ENCODE measurements at places on chromosomes 3 and 15. TPM values are rescaled to one million over a fixed set of nuclear protein-coding genes. Genes with fewer than 3 reads are reported as not detected.

DNA sequence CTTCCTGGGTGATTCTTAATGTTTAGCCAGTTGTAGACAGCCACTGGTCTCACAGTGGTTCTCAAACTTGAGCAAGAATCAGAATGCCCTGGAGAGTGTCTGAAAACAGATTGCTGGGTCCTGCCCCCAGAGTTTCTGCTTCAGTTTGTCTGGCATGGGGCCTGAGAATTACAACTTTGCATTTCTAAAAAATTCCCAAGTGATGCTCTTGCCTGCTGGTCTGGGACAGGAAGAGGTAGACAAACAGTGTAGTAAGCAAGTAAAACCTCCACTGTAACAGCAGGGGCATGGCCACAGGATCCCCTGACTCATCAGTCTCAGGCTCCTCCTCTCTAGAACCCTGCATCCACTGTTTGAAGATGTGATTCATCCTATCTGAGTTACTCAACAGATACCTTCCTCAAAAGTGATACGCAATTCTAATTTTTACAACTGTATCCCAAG, 36.5 kb downstream of the DZIP1L start:
- no peak overlapping the region for H3K27ac ChIP-seq
- H3K4me1 ChIP-seq = no peaks in the 10 kb centered on the region
- H3K4me3 ChIP-seq = no peak overlapping the region
- no peaks in the 10 kb centered on the region for H3K36me3 ChIP-seq
- no peak for DNase-seq
- H3K27me3 ChIP-seq = no peaks in the 10 kb centered on the region

The KIF7 gene
- total RNA-seq = 1.8 TPM

GRCh38 chr3:98778852-98779413, 15.8 kb downstream of the ST3GAL6 start:
- no peak overlapping the region for H3K4me3 ChIP-seq
- H3K36me3 ChIP-seq = no peaks in the 10 kb centered on the region
- no peak overlapping the region for H3K27ac ChIP-seq
- H3K4me1 ChIP-seq = no peaks in the 10 kb centered on the region
- no peak for DNase-seq

The UBXN7 gene
- 46.9 TPM for total RNA-seq

GRCh38 chr3:127706785-127707351, 34.1 kb downstream of the ABTB1 start:
- no peaks in the 10 kb centered on the region for H3K27me3 ChIP-seq
- no peak overlapping the region for H3K27ac ChIP-seq
- no peaks in the 10 kb centered on the region for H3K36me3 ChIP-seq
- peak; percentile 65 for DNase-seq

The UCN2 gene
- total RNA-seq = not detected

The CYP1A1 gene
- total RNA-seq = 0.07 TPM

The XYLB gene
- 20.2 TPM for total RNA-seq

The AADACL2 gene
- not detected for total RNA-seq

GRCh38 chr3:30189900-30190299, 416.5 kb upstream of the TGFBR2 start:
- H3K4me3 ChIP-seq = no peak overlapping the region
- no peaks in the 10 kb centered on the region for H3K4me1 ChIP-seq
- H3K36me3 ChIP-seq = no peaks in the 10 kb centered on the region
- H3K27me3 ChIP-seq = no peaks in the 10 kb centered on the region

The IGSF10 gene
- 0.33 TPM for total RNA-seq

DNA sequence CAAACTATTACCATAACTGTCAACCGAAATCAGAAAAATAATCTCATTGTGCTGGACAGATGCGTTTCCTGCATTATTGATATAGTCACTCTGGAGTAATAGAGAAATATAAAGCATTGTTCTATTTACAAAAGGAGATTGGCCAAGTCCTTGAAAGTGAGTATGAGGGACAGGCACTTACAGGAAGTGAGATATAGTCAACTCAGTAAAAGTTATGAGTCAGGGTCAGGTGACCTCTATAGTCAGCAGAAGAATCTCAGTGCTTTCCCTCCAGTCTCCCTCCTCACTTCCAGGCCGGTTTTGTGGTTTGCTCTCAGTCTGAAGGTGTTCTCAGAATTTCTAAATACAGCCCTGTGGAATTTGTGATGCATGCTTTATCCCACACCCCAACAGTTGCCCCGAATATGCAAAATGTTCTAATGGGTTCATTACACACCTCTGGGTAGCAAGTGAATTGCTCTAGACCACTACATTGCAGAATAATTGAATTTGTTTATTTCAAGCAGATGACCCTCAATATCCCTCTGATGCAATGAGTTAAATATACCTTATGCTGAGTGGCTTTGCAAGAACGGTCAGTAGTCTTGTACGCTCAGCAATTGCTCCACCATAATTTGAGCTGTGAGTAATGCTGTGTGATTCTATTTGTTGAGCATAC, 787.7 kb downstream of the MCTP2 start:
- no peak overlapping the region for H3K27ac ChIP-seq
- no peak overlapping the region for H3K4me3 ChIP-seq
- no peaks in the 10 kb centered on the region for H3K4me1 ChIP-seq
- no peaks in the 10 kb centered on the region for H3K36me3 ChIP-seq

DNA sequence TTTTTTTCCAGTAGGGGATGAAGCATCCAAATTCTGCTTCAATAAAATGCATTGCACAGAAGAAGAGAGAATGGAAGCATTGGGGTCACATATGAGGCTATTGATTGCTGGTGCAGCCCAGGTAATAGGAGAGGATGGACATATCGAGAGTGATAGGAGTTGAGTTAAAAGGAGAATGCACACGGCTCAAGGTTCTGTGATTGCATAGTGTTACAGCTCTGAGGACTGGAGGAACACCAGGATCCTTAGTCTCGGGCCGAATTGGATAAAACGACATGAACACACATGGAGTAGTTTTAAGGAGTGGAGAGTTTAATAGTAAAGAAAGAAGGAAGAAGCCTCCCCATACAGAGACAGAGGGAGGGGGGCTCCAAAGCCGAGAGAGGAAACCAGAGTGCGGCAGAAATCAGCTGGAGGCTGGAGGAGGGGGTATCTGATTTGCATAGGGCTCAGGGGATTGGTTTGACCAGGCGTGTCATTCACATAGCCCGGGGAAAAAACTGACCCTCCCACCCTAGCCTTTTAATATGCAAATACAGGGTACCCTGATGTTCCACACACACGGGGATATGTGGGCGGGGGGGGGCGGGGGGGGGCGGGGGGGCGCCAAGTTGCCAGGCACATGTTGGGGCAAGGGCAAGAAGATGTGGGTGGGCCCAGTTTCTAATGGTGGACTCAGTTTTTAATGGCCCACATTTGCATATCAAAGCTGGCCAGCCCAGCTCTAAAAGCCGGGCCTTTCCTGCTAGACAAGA, 156.9 kb downstream of the AGBL1 start:
- H3K4me3 ChIP-seq = no peak overlapping the region
- no peak overlapping the region for H3K27ac ChIP-seq
- no peak for DNase-seq
- H3K4me1 ChIP-seq = no peaks in the 10 kb centered on the region

DNA sequence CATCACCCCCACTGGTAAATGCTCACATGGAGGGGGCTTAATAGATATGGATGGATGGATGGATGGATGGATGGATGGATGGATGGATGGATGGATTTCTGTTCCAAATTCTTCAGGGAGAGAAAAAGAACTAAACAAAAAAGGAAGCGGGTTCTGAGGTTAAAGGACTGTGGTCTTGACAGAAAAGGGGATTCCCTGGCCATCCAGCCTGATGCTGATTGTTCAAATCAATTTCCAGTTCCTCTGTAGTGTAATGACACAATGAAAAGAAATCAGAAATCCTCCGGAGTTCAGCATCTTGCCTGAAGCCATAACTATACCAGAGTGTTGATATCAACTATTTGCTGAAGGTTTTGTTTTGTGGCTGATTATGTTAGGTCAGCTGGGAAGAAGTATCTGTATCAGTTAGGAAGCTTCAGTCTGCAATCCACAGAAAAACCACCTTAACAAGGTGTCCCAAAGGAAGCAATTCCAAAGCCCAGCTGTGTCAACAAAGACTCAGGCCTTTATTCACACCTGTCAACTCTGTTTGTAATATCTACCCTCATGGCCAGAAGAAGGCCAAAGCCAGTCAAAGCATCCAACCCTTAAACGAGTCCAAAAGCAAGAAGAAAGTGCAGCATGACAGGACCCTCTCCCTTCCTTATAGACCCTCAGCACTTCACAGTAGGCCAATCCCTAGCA, 24.5 kb upstream of the RASA2 start:
- no peak overlapping the region for H3K27ac ChIP-seq
- peaks cover 4% of the 10 kb centered on the region for H3K4me1 ChIP-seq
- H3K4me3 ChIP-seq = no peak overlapping the region
- H3K27me3 ChIP-seq = no peaks in the 10 kb centered on the region
- no peaks in the 10 kb centered on the region for H3K36me3 ChIP-seq

- DNase-seq = no peak
- no peak overlapping the region for H3K27ac ChIP-seq
- no peak overlapping the region for H3K4me3 ChIP-seq
- H3K4me1 ChIP-seq = no peaks in the 10 kb centered on the region
- H3K36me3 ChIP-seq = no peaks in the 10 kb centered on the region
These were observed 7.2 kb downstream of the HOMER2 start for GRCh38 chr15:82945326-82945725.

DNA sequence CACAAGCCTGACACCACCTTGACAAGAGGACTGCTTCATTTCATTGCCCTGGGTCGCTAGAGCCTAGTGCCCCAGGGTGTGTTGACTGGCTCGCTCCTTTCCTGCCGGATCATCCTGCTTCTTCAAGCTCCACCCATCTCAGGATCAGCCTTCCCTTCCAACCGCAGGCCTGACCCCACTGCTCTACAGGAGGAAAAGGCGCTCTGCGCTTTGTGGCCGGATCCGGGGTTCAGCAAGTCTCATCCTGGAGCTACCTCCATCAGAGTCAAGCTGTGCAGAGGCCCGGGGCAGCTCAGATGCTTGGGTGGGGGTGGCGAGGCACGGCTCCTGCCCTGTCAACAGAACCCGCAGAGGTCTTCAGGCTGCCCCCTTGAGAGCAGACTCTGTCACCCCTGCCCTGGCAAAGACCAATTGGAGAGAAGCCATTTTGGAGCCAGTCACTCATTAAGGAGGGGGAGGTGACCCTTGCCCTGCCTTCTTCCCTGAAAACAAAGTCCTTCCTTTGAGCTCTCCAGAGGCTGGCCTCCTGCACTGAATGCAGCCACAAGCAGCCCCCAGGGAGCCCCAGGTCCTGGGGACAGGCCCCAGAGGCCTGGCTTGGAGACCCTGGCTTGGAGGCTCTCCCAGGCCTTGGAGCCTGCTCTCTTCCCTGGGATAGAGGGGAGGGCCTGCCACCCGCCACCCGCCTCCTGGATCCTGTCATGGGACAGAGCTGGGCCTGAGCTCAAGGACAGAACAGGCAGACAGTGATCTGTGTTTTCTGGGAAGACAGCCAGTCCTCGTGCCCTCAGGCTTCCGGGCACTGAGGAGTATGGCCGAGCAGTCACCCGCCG, 80.3 kb downstream of the CPN2 start:
- no peak overlapping the region for H3K27ac ChIP-seq
- no peak overlapping the region for H3K4me3 ChIP-seq
- H3K27me3 ChIP-seq = no peaks in the 10 kb centered on the region
- peaks cover 42% of the 10 kb centered on the region for H3K4me1 ChIP-seq
- H3K36me3 ChIP-seq = no peaks in the 10 kb centered on the region
- no peak for DNase-seq

DNA sequence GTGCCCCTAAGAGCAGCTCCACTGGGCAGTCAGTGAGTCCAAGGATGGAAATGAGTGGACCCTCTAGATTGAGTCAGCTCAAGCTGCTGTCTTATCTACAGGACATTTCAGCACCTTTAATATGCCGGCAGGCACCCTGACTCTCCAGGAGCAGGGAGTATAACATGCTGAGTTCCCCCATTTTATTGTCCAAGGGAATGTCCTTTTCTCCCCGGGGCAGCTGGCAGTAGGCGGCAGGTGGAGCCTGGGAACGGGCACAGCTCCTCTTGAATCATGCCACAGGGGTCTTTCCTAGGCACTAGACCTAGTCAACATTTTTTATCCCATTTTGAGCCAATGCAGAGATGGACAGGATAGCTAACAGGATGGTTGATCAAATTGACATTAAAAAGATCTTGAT, 14.8 kb downstream of the WNT7A start:
- H3K27ac ChIP-seq = no peak overlapping the region
- DNase-seq = no peak
- no peaks in the 10 kb centered on the region for H3K4me1 ChIP-seq

GRCh38 chr3:186099178-186099577, 9.7 kb downstream of the ETV5 start:
- no peaks in the 10 kb centered on the region for H3K27me3 ChIP-seq
- peaks cover 15% of the 10 kb centered on the region for H3K4me1 ChIP-seq
- DNase-seq = no peak
- no peak overlapping the region for H3K4me3 ChIP-seq
- peaks cover 6% of the 10 kb centered on the region for H3K36me3 ChIP-seq

GRCh38 chr3:190619761-190620160, 105.9 kb downstream of the IL1RAP start:
- H3K27me3 ChIP-seq = no peaks in the 10 kb centered on the region
- no peak overlapping the region for H3K4me3 ChIP-seq
- no peaks in the 10 kb centered on the region for H3K4me1 ChIP-seq
- no peak for DNase-seq
- no peaks in the 10 kb centered on the region for H3K36me3 ChIP-seq

DNA sequence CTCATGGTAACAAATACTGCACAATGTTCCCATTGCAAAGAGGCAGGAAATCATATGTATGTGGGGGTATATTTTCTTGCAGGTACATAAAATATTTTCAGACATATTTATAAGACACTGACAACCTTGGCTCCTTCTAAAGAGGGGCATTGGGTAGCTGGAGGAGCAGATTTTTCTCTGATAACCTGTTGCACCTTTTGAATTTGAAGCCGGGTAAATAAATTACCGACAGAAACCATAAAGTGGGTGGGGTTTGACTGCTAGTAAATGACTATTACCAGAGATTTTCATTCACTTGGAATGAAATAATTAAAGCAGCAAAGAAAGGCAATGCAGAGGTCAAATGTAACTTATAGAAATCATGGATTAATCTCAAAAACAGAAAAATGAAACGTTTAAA, 19.2 kb downstream of the LHFPL4 start:
- no peak for DNase-seq
- H3K4me3 ChIP-seq = no peak overlapping the region
- H3K4me1 ChIP-seq = no peaks in the 10 kb centered on the region
- peaks cover 53% of the 10 kb centered on the region for H3K27me3 ChIP-seq
- H3K36me3 ChIP-seq = no peaks in the 10 kb centered on the region
- H3K27ac ChIP-seq = no peak overlapping the region

The TMC3 gene
- total RNA-seq = not detected

The COLQ gene
- not detected for total RNA-seq

GRCh38 chr15:31086344-31086743, 15.2 kb downstream of the TRPM1 start:
- H3K27me3 ChIP-seq = peaks cover 55% of the 10 kb centered on the region
- no peak overlapping the region for H3K4me3 ChIP-seq
- peaks cover 3% of the 10 kb centered on the region for H3K4me1 ChIP-seq
- no peaks in the 10 kb centered on the region for H3K36me3 ChIP-seq
- DNase-seq = no peak
- no peak overlapping the region for H3K27ac ChIP-seq

GRCh38 chr3:127625821-127626220, 3.2 kb upstream of the PODXL2 start:
- peaks cover 17% of the 10 kb centered on the region for H3K36me3 ChIP-seq
- no peaks in the 10 kb centered on the region for H3K27me3 ChIP-seq
- no peak for DNase-seq
- H3K4me1 ChIP-seq = peaks cover 14% of the 10 kb centered on the region
- H3K27ac ChIP-seq = no peak overlapping the region
- no peak overlapping the region for H3K4me3 ChIP-seq

- H3K27me3 ChIP-seq = no peaks in the 10 kb centered on the region
- no peak for DNase-seq
- H3K4me3 ChIP-seq = peak overlapping the region; percentile 77
- H3K27ac ChIP-seq = peak overlapping the region; percentile 76
These were observed 989 bp downstream of the GNB4 start for GRCh38 chr3:179450261-179450701.

The JAGN1 gene
- 57.2 TPM for total RNA-seq

The PLA2G4E gene
- not detected for total RNA-seq
